T-helper 9 cell (primary cell): ENCODE measurements at places on chromosomes 7 and 10.

- DNase-seq: no peak
Observed at GRCh38 chr7:11182736-11183135, 209.1 kb downstream of the PHF14 start.

- no peak for DNase-seq
Observed at GRCh38 chr7:137485818-137486217, 142.3 kb upstream of the PTN start.

- DNase-seq: no peak
Observed at GRCh38 chr10:13792006-13792405, 205.2 kb downstream of the PRPF18 start.

- no peak for DNase-seq
Observed at GRCh38 chr7:94149789-94150545, 145.8 kb upstream of the BET1 start.

DNA sequence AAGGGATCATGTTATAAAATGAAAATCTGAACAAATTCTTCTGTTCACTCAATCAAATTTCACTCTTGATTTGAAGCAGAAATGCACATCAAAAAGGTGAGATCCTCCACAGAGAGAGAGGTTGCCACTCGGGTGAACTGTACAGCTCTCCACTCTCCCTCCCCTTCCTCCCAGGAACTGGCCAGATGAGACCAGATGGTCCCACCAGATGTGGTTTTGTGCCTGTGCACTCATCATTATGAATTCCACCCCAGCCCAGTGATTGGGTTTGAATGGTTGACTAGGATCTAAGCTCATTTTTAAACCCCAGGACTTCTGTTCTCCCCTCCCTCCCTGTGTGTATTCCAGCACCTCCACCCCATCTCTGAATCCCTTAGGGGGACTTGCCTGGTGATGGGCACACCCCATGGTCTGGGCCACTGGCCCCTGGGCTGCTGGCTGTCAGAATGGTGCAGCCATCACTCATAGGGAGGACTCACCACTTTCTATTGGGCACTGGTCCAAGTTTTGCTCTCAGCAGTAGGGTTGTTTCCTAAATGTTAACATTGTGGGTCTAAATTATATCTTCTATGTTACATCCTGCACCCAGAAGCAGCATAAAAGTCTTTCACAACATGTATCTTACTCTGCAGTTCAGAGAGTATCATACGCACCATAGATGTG is 393.1 kb downstream of the TNS3 start:
- no peak for DNase-seq

DNA sequence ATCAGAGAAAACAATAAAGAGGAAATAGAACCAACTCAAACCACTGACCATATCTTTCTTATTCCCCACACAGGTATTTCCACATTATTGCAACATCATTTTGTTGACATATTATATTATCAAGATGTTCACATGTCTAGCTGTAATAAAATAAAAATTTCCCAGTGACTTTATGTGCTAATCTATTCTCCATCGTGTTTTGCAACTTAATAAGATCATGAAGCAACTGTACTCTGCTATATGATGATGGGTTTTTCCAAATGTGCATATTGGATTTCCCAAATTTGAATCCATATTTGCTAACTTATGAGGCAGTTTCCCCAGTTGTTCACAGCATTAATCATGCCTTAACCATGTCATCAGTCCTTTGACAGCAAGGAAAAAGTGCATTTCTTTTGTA is 127.8 kb downstream of the ITGB8 start:
- DNase-seq: no peak

DNA sequence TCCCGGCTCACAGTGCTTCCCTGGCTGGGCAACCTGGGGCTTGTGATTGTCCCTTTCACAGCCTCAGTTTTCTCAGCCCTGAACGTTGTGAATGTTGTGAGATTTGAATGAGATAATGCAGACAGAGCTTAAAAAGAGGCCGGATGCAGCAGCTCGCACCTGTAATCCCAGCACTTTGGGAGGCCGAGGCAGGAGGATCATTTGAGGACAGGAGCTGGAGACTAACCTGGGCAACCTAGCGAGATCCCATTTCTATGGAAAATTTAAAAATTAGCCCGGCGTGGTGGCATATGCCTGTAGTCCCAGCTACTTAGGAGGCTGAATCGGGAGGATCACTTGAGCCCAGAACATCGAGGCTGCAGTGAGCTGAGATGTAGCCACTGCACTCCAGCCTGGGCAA is 56.6 kb downstream of the SPOCK2 start:
- DNase-seq: no peak

GRCh38 chr10:92702301-92702916 is 12.7 kb downstream of the HHEX start:
- DNase-seq: no peak

DNA sequence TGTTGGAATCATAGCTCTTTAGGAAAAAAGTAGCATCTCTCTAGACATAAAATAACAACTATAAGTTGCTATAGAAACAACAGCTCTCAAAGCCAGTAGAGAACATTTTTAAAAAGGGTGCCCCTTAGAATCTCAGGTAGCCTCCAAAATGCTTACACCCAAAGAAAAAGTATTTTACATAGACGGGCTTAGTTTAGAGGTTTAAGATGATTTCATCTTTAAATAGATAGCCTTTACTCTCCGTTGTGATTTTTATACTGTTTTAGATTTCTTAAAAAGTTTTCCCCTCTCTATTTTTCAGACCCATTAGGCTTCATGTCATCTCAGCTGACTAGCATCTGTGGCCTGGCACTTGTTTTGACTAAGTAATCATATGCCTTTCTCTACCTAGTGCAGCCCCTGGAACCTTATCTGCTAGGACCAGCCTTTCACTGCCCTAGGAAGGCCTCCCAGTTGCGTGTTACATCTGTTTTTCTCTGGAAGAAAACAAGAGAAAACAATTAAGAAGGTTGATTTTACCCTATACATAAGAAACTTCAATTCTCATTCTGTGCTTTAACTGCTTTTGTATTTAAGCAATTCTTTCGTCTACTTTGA is 6.9 kb upstream of the BPGM start:
- no peak for DNase-seq

GRCh38 chr7:70214071-70214470 is 615.8 kb downstream of the AUTS2 start:
- DNase-seq: no peak

- no peak for DNase-seq
Observed at GRCh38 chr7:25852939-25853271, 299.1 kb upstream of the NFE2L3 start.

- no peak for DNase-seq
Observed at GRCh38 chr10:91885362-91886079, 23.8 kb downstream of the FGFBP3 start.

GRCh38 chr7:132656846-132657776 is 80.8 kb upstream of the PLXNA4 start:
- no peak for DNase-seq

- DNase-seq: no peak
Observed at GRCh38 chr7:90239625-90240228, 5.2 kb upstream of the CFAP69 start.

DNA sequence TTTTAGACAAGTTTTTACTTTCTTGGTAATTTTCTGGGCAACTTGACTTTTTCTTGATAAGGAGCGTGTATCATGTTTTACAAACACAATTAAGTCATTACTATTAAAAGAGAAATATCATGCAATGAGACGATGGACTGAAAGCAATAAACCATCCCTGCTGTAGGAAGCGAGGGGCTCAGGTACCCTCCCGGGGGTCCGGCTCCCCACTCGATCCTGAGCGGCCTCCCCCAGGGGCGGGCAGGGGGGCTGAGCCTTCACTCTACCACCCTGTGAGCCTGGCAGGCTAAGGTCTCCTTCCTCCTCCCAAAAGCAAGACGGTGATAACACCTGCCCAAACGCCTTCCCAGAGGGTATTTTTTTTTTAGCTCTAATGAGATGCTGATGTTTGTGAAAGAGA is 51.8 kb upstream of the ADGRA1 start:
- DNase-seq: no peak

DNA sequence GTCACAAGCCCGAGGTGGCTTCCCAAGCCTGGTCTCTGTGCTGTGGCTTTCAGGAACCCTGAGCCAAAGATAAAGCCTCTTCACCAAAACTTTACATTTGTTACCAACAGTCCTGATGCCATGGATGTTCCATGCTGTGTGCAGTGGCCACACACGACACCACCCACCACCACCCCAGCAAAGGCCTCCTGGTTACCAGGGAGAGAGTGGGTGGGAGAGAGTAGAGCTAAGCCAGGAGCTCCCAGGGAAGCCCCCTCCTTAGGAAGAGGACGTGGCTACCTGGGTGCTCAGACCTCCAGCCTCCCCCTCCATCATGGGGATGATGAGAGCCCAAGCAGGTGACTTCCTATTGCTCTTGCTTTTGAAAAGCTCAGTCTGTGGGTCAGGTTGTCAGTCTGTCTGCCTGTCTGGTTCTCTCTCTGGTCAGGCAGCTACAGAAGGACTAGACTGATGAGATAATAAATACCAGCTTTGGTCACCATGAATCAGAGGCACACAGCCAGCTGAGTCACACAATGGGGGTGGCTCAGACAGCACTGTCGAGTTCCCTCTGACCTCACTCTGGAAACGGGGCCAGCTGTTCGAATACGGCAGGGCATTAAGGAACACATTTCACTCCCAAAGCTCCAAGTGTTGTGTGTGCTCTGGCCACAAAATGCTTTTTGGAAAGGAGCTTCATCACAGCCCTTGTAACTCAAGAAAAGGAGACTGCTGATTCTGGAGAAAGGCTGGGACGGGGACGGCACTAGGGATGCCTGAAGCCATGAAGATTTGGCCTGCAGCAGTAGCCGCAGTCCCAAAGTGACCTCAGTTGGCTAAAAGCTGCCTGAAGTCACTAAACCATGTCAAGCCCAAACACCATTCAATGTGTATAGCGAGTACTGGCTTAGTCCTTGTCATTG is 166.0 kb downstream of the FANK1 start:
- no peak for DNase-seq

DNA sequence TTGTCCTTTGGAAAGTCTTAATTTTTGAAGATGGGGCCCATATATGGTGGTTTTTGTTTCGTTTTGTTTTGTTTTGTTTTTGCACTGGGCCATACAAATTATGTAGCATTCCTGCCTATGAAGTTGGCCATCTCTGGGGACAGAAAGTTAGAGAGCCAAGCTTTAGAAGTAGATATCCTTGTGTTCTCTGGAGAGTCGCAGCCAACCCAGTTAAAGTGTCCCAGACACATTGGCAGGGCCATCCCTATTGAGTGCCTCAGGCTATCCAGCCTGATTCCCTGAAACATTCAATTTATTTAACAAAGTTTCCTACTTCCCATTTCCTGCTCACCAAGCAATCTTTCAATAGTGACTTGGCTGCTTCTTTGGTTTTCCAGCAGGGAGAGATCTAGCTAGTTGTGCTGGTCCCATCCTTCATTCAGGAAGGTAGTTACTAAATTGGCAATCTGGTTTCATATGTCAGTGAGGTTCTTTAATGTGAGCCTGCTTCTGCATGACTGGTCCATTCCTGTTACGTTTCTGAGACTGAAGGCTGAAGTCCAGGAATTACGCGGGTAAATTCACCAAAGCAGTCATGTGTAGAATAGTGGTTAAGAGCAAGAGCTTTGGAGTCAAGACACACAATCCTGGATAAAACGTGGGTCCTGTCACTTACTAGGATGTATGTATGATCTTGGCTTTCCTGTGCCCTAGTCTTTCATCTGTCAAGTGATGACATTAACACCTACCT is 49.3 kb upstream of the HBP1 start:
- DNase-seq: no peak

- no peak for DNase-seq
Observed at GRCh38 chr10:97828721-97829120, 20.9 kb upstream of the GOLGA7B start.

DNA sequence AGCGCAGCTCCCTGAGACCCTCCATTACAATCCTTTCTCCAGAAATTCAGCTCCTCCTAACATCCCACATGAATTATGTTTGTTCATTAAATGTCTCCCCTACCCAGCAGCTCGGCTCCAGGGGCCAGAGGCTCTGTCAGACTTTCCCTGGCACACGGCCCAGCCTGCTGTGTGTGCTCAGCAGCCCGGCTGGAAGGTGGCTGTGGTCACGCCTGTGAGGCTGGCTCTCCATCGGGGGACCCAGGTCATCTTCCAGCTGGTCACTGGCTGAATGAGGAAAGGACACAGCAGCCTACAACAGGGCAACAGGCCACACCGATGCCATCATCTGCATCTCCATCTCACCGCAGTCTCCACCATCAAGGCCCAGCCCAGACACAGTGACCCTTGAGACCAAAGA is 219.8 kb downstream of the MAD1L1 start:
- DNase-seq: no peak

DNA sequence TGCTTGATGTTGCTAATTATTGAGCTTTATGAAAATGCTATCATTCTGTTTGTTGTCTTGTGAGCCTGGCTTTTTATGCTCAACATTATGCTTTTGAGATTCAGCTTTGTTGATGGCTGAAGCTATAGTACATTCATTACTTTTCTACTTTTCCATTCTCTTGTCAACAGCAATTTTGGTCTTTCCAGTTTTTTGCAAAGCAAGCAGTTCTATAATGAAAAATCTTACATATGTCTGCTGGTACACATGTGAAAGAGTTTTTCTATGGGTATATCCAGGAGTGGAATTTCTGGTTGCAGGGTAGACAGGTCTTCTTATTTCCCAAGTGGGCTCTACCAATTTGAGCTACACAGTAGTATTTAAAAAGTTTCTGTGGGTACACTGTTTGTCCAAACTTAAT is 36.8 kb downstream of the SLC35B4 start:
- DNase-seq: no peak

- no peak for DNase-seq
Observed at GRCh38 chr7:97001656-97002554, 3.4 kb upstream of the DLX6 start.

GRCh38 chr10:95467162-95467599 is 94.0 kb downstream of the SORBS1 start:
- no peak for DNase-seq
